ENCODE measurements at places on chromosomes 5 and 9. TPM values are rescaled to one million over a fixed set of nuclear protein-coding genes. Genes with fewer than 3 reads are reported as not detected.

Gene TAS2R1
- total RNA-seq = not detected

Gene RETREG1
- total RNA-seq = 0.12 TPM

Gene LCN15
- total RNA-seq = not detected

Gene CDH9
- not detected for total RNA-seq

Gene CATSPER3
- total RNA-seq = 1.5 TPM

Gene ASS1
- total RNA-seq = 752 TPM

Gene SYK
- 7.9 TPM for total RNA-seq

Gene NIM1K
- total RNA-seq = not detected

Gene MELK
- 95.3 TPM for total RNA-seq

Gene ALDH1A1
- total RNA-seq = not detected

GRCh38 chr9:122807271-122807900, 7.5 kb downstream of the OR1K1 start:
- peak; percentile 33 for DNase-seq

DNA sequence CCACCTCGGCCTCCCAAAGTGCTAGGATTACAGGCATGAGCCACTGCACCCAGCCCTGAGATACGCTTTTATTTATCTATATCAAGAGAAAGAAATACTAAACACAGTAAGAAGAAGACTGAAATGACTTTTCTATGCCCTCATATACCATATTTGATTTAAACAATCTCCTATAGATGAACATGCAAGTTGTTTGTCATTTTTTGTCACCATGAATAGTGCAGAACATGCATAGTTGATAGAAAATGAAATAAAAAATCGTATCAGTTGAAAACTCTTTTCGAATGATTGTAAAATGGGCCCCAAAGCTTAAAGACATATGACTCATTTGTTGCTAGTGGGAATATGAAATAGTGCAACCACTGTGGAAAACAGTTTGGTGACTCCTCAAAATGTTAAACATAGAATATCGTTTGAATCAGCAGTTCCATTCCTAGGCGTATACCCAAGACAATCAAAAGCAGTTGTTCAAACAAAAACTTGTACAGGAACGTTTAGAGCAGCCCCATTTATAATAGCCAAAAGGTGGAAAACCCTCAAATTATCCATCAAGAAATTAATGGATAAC, 61.4 kb upstream of the ANKH start:
- DNase-seq = no peak

GRCh38 chr9:88831713-88832407, 159.4 kb upstream of the S1PR3 start:
- no peak for DNase-seq

DNA sequence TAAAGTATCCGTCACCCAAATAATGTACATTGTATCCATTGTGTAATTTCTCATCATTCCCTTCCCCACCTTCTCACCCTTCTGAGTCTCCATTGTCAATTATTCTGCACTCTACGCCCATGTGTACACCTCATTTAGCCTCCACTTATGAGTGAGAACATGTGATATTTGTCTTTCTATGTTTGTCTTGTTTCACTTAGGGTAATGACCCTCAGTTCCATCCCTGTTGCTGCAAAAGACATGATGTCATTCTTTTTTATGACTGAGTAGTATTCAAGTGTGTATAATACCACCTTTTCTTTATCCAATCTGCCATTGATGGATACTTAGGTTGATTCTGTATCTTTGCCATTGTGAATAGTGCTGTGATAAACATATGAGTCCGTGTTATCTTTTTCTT, 4.9 kb upstream of the SPATA31C2 start:
- DNase-seq = no peak

DNA sequence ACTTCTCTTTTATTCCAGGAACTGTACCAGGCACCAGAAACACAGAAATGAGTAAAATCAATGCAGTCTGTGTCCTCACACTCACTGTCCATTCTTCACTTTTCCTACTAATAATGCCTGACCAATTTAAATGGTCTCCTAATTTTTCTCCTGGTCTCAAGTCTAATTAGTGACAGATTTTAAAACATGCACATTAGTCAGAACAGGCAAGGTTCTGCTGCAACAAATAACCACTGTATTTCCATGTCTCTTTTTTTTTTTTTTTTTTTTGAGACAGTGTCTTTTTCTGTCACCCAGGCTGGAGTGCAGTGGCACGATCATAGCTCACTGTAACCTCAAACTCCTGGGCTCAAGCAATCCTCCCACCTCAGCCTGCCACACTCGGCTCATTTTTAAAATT, 99.6 kb downstream of the CEMIP2 start:
- DNase-seq = no peak

GRCh38 chr5:164000241-164000640, 494.8 kb downstream of the MAT2B start:
- DNase-seq = no peak

DNA sequence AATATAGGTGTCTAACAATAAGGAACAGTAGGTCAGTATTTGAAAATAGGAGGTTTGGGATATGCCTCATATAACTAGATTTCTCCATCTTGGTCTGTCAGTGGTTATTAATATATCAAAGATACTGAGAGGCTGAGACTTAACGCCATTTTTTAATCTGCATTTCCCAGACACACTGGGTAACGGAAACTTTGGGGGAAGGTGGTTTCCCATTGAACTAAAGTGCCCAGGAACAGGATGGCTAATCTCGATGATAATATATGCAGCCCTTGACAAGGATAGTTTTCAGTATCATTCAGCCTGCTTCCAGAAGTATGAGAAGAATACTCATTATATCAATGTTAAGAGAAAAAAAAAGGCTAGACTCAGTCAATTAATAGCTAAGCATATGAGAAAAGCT, 30.7 kb downstream of the EFNA5 start:
- no peak for DNase-seq

- DNase-seq = no peak
Observed at GRCh38 chr5:73828465-73828864, 202.5 kb downstream of the ARHGEF28 start.

DNA sequence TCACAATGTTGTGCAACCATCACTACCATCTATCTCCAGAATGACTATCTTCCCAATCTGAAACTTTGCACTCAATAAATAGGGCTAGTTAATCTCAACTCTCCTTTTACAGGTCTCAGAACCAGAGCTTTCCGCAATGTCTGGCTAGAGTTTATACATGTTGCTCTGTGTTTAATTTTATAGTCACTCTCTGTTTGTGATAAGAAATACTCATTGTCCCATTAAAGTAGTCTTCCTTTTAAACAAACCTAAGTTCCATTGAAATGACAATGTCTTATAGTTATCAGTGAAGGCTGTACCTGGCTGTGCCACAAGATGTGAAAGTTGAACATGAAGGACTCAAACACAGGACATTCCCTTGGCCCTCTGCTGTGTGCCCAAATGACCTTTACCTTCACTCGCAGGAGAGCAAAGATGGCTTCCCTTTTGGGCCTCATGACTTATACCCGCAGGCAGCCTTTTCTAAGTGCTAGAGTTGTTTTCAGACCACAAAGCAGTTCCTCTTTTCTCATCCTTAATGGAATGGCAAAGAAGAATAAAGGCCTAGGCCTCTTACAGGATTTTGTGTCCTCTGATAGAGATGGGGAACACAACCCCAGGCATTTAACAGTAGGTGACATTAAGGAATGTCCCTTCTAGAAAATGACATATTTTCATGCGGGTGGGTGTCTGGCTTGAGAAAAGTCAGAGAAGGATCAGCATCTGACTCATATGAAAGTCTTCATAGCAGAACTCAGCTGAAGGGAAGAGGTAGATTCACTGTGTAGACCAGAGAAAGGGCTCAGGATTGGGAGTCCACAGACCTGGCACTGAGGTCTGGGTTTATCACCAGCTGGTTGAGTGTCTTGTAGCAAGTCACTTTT, 69.6 kb upstream of the ATP10B start:
- DNase-seq = no peak

DNA sequence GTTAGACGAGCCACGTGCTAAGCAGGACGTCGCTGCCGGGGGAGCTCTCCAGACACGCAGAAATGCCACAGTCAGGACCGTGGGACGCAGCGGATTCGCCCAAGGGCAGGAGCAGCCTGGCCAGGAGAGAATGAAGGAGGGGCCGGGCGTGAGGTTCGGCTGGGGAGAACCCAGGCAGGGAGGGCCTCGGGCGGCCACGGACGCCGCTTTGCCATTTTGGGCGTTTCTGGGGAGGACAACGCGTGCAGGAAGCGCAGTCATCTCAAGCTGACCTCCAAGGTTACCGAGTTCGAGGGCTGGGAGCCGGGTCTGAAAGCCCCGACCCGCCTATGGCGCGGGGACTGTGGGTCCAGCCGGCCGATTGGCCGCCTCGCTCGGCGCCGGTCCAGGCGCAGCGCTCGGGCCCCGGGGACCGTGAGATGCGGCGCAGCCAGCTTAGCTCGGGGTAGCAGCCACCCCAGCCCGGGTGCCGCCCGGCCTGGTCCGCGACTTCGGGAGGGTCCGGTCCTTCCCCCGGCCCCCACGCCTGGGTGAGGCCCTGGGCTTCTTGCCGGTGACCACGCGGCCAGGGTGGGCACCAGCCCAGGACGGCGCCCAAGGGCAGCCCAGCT, 760 bp upstream of the MAN1B1 start:
- DNase-seq = peak; percentile 63

GRCh38 chr9:92141144-92142129, 26.2 kb upstream of the SPTLC1 start:
- no peak for DNase-seq

- no peak for DNase-seq
Observed at GRCh38 chr5:160197341-160198144, 31.8 kb upstream of the FABP6 start.

DNA sequence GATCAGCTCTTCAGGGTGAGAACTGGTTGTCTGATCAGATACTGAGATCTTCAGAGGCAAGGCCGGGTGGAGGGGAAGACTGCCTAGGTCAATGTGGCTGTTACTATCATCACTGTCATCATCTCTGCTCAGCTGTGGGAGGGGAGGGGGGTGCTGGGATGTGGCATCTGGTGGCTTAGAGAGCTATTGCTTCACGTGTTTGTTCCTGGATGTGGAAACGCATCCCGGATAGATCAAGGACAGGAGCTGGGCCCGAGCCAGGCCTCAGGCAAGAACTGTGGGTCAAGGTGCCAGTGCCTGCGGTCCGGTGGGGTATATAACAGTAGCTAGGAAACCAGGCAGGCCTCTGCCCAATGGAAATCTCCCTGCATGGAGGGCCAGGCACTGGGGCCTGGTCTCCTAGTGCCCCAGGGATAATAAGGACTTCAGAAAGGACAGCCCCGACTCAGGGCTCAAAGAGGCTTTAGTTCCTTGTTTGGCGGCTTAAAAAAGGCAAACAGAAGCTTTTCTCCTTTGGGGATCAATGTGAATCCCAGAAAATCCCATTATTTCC, 30.3 kb upstream of the TIFAB start:
- no peak for DNase-seq

- DNase-seq = no peak
Observed at GRCh38 chr5:173862047-173862477, 26.1 kb upstream of the CPEB4 start.

DNA sequence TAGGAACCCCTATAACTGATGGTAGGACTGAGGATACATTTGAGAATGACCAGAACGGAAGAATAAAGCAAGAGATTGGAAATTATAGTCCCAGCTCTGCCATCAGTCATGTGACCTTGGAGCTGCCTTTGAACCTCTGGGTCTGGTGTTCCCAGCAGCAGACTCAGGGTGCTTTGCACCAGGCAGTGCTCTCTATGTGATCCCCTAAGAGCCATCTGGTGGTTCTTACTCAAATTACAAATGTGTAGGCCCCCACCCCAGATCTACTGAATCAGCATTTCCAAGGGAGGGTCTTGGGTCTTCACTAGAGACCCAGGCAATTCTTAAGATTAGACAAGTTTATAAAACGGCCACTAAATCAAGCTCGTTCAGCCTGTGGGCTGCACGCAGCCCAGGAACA, 40.2 kb upstream of the PRDM12 start:
- no peak for DNase-seq

- peak; percentile 94 for DNase-seq
Observed at GRCh38 chr9:124011460-124012301, at the start of gene LHX2. TSS of gene LHX2 (plus strand) at chr9:124011768. CDS start at chr9:124012349, 581 bp downstream.

- no peak for DNase-seq
Observed at GRCh38 chr9:134026581-134026980, 1.3 kb downstream of the BRD3OS start.

GRCh38 chr5:82341325-82341724, 63.2 kb upstream of the RPS23 start:
- DNase-seq = no peak

- DNase-seq = no peak
Observed at GRCh38 chr5:91190314-91190690, 192.8 kb downstream of the ARRDC3 start.

DNA sequence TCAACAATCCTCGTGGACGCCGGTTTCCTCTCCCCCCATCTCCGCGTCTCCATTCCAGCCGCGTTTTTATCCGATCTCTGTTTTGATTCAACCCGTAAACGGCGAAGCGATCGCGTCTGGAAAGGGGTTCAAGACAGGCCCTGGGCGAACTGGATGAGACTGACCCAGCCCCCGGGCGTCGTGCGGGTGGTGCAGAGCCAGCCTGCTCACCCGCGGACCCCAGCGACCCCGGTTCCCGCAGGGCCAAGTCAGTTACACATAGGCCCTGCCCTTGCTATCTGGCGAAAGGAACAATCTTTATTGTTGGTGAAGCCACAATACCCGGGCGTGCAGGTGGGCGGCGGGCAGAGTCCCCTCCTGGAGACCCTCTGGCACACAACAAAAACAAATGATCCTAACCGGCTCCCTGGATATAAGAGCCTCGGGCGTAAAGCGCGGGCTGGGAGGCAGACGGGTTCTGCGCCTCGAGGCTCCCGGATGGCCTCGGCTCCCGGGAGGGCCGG, 1.8 kb downstream of the TLX3 start:
- DNase-seq = no peak

DNA sequence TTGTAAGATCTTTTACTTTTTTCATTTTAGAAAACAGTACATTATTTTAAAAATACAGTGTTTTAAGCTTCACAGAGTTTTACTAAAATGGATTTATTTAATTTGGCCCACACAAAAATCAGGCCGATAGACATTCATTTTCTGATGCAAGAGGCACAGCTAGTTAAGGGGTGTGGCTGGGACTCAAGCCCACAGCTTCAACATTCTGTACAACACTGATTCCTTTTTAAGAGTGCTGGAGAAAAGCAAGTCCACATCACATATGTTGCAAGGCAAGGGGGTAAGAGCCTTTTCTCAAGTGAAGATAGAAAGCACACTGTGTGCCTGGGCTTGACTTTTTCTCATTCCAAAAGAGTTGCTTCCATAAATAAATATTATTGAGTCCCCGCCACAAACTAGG, 195.9 kb downstream of the RFK start:
- no peak for DNase-seq

- peak; percentile 84 for DNase-seq
Observed at GRCh38 chr9:96031366-96031824, 155.9 kb downstream of the ERCC6L2 start.

DNA sequence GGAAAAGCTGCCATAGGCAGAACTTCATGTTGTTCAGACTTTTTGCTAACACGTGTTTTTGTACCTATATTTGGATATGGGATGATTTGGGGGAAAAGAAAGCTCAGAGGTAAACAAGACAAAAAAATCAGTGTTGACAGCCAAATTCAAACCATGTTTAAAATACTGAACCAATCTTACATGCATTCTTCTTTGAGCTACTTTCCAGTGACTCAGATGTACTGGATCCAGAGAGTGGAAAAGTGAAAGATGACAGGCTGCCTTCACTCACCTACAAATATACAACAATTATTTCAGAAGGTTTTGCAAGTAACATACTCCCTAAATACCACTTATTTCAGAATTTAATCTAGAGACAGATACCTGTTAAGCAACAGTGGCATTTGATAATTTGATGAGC, 165.7 kb downstream of the MPDZ start:
- DNase-seq = no peak
